D721Med (cell line): ENCODE measurements at places on chromosomes 7 and 10.

GRCh38 chr7:47325337-47325736 lies 256.6 kb downstream of the TNS3 start:
- no peak for DNase-seq

- DNase-seq: no peak
These were observed 2.3 kb downstream of the PRXL2A start for GRCh38 chr10:80410578-80411145.

- DNase-seq: no peak
These were observed 68.4 kb upstream of the ITGB1 start for GRCh38 chr10:33026422-33026821.

DNA sequence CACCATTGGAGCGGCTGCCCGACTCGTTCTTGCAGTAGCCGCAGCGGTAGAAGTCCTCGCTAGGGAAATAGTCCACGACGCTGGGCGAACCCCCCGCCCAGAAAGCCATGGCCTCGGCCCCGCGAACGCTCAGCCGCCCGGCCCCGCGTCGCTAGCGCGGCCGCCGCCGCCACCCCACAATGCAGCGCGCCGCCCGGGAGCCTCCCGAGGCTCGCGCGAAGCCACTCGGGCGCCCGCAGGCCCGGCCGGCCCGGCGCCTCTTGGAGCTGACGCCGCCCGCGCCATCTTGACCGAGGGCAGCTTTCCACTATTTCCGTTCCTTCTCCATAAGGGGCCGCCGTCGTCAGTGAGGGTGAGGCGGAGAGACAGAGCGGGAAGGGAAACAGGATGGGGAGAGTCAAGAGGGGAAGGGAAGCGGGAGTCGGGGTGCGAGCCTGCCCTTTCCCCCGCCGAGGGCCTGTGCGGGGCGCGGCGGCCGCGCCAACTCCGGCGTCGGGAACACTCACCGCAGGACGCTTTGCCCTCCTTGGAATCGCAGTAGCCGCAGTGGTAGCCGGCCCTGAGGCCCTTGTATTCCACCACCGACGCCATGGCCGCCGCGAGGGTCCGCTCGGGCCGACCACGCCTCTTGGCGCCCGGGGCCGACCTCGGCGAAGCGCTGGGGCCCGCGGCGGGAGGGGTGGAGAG lies at the start of gene ATE1:
TSS of gene ATE1 (minus strand) at position 191 of the 687 bp plus-strand sequence. CDS start at position 109, 82 bp downstream.
- DNase-seq: peak; percentile 23

DNA sequence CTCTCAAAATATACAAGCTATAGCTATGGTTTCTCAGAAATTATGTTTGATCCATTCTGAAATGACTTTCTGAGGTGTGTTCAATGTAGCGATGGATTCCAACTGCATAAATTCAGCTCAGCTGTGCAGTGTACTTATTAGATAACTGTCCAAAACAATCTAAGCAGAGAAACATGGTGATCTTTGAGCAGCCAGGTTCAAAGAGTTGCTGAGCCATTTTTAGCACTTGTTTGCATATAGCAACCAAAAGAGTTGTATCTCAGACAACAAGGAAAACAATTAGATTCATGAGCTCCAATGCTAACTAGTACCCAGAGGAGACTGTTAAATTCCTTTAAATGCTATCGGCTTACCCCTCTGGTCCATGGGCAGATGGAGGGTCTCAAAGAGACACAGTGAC lies 15.9 kb upstream of the KCNIP2 start:
- DNase-seq: no peak

DNA sequence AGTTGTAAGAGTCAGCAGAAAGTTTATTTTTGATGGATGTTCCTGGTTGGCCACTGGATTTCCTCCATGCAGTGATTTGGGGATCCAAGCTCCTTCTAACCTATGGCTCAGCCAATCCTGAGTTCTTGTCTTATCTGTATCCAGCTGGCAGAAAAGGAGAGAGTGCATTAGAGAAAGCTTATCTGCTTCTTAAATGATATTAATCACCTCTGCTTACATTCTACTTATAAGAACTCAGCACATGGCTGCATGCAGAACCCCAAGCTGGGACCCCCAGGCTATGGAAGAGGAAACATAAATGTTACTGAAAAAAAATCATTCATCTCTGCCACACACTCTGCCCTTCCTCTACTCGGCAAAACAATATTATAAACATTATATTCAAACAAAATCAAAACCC lies 739.8 kb upstream of the AUTS2 start:
- DNase-seq: no peak

DNA sequence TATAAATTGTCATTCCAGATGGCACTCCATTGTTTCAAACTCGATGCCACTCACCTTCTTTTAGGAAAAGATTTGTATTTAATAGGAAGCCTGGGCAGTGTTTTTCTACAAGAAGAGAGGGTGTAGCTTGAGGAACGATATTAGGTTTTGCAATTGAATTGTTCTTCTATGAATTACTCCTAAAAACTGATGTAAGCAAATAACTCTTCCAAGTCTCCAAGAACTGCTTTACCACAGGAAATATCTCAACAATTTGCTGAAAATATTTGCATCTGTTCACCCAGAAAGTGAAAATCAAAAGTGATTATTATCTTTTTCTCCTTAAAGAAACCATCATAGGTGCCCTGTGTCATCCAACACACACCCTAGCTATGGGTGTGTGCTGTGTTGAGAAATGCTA lies 261.3 kb upstream of the MEOX2 start:
- DNase-seq: no peak

GRCh38 chr10:29714096-29714874 lies 79.5 kb upstream of the SVIL start:
- DNase-seq: no peak

DNA sequence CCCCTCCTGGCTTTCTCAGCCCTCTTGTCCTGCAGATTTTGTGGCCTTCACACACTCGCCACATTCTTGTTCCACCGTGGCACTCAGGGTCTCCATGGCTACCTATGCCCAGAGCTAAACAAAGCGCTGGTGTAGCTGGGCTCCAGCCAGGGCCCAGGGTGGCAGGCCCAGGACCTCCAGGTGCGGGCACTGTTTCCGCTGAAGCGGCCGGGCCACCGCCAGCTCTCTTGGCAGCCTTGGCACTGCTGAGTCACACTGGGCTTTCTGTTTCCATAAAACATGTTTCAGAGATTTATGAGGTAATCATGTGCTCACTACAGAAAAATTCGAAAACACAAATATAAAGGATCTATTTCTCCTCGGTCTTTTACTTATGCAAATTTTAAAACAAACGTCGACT lies 51.3 kb downstream of the AOC1 start:
- DNase-seq: no peak

DNA sequence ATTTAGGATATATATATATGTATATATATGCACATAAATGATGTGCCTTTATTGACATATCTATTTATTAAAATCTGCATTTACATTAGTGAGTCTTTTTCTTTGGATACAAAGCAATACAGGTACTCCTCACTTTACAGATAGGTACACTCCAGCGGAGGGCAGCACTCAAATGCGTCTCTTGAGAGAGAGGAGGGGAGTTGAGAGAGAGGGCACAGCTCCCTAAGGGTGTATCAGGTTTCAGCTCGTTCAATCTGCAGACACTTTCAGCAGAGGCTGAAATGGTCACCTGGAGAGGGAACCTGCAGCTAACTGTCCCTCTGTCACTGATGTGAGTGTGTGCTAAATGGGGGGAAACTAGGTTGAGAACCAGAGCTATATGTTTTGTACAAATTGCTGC lies 21.5 kb downstream of the C10orf53 start:
- DNase-seq: no peak

DNA sequence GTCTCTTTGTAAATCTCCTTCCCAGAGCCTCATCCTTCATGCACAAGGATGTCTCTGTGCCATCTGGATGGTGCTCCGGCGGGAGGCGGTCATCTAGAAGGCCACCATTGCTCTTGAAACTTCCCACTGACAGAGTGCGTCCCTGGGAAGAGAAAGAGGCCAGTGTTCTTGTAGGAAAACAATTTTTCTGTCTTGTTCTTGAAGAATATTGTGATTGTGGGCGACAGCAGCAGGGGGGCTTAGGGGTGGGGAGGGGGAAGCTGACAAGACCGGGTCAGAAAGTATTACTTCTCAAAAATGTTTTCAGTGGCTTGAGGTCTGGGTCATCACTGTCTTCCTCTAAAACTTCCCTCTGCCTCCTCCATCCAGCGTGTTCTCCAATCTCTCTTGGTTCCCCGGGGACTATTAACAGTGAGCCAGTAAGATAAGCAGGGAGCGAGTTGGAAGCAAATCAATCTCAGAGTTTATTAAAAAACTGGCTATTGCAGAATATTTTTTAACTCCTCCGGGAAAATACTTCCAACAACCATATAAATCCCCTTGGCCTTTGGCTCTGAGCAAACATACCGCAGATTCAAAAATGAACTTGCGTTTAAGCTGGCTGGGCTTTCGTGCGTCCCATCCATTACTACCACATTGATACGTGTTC lies 597.8 kb upstream of the MGMT start:
- no peak for DNase-seq

DNA sequence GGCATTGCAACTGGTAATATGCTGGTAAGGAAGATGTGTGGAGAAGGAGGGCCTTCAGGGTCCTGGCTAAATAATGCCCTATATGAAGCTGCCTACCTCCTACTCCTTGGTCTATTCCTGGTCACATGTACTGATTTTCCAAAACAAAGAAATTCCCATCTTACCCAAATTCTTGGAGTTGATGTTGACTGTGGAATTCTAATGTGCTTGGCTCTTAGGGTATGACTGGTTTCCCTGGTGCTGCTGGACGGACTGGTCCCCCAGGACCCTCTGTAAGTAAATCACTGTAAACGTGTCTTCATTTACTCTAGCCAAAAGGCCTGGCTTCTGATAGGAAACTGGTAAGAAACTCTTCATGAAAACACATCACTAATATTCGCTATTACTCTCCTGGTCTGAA lies 27.0 kb downstream of the COL1A2 start:
- DNase-seq: no peak

- no peak for DNase-seq
These were observed 83.5 kb downstream of the FAS start for GRCh38 chr10:89074120-89074519.

DNA sequence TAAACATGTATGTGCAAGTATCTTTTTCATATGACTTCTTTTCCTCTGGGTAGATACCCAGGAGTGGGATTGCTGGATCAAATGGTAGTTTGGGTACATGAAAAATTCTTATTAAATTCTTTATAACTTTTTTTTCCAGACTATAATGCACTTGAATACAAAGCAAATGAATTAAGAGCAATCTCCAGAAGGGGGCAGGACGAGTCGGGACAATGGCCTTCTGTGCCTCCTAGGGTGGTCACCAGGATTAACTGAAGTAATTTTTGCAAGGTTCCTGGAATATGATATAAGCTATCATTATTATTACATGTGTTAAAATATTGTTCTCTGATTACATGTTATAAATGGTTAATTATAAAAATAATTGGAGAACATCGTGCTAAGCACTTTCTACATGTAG lies 127.2 kb downstream of the PPP1R17 start:
- DNase-seq: no peak

GRCh38 chr7:86214734-86215133 lies 429.0 kb upstream of the GRM3 start:
- no peak for DNase-seq

GRCh38 chr10:19930936-19931893 lies 115.0 kb downstream of the PLXDC2 start:
- peak; percentile 18 for DNase-seq

- DNase-seq: no peak
These were observed 34.0 kb downstream of the PODXL start for GRCh38 chr7:131522325-131522930.

DNA sequence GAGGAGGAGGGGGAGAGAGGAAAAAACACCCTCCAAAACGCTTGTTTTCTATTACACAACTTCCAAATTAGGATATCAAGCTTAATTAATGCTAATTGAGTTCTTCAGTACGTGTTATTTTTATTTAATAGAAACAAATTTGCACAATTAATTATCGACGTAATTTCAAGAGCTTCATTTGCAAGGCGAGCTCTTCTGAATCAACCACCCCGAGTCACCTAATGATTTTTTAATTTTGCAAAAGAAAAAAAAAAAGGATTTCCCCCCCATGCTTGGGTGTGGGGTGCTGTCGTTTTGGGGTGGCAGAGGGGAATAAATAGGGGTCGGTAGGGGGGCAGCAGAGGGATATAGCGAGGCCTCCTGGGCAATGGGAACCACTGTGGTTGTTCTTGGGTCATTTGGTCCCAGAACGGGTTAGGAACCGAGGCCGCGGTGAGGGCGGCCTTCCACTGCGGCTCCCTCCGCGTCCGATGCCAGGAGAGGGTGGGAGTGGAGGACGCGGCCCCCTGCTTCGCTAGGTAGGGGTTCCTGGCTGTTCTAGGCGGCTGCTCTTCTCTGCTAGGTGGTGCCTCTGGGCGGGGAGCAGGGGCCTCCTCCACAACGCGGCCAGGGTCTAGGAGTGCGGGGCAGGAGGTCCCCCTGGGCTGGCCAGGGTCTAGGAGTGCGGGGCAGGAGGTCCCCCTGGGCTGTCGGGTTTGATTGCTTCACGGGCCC lies 7.3 kb downstream of the UNCX start:
- no peak for DNase-seq

DNA sequence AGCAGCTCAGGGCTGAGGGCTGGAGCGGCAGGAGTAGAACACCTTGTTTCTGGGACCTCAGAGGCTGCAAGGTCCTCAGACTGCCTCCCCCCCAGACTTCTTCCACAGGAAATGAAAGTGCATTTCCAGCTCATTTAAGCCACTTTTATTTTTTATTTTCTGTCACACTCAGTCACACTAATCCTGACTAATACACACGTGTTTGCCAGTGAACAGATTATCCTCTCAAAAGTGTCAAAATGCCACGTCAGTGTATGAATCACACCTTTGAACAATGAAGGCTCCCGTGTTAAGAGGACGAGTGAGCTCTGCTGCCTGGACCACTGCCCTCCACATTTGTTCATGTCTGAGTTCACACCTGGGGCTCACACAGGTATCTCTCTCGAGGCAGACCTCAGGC lies 488.5 kb downstream of the DNAJB6 start:
- no peak for DNase-seq

DNA sequence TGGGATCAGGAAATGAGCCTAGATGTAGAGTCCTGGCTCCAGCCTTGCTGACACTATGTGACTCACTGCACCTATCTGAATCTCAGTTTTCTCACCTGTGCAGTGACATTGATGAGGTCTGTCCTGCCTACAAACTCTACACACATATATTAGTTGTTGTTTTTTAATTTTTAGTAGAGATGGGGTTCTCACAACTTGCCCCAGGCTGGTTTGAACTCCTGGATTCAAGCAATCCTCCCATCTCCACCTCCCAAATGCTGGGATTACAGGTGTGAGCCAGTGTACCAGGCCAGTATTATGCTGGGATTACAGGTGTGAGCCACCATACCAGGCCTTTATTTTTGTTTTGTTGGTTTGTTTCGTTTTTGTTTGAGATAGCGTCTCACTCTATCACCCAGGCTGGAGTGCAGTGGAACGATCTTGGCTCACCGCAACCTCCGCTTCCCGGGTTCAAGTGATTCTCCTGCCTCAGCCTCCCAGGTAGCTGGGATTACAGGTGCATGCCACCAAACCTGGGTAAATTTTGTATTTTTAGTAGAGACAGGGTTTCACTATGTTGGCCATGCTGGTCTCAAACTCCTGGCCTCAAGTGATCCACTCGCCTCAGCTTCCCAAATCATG lies 11.8 kb upstream of the DDIT4 start:
- DNase-seq: no peak
